ENCODE measurements at places on chromosomes 4 and X. TPM values are rescaled to one million over a fixed set of nuclear protein-coding genes. Genes with fewer than 3 reads are reported as not detected.

DNA sequence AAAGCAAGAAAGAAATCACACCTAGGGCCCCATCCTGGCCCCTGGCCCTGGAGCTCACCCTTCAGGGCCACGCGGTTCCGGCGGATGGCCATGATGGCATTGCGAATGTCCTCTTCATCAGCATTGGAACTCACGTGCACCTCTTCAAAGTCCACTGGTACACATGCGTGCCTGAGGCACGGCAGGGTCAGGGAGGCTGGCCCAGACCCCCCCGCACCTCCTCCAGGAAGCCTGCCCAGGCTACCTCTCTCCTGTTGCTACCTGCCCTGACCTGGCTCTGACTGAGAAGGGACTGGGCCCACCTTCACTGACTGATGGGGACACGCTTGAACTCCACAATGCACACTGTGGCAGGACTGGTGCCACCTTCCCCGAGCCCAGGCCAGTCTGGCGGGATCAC, 4.5 kb downstream of the IDH3G start:
- H3K27ac ChIP-seq, result no peak overlapping the region
- no peaks in the 10 kb centered on the region for H3K4me1 ChIP-seq
- no peaks in the 10 kb centered on the region for H3K27me3 ChIP-seq
- DNase-seq, result no peak
- no peak overlapping the region for H3K4me3 ChIP-seq
- H3K36me3 ChIP-seq, result no peaks in the 10 kb centered on the region

DNA sequence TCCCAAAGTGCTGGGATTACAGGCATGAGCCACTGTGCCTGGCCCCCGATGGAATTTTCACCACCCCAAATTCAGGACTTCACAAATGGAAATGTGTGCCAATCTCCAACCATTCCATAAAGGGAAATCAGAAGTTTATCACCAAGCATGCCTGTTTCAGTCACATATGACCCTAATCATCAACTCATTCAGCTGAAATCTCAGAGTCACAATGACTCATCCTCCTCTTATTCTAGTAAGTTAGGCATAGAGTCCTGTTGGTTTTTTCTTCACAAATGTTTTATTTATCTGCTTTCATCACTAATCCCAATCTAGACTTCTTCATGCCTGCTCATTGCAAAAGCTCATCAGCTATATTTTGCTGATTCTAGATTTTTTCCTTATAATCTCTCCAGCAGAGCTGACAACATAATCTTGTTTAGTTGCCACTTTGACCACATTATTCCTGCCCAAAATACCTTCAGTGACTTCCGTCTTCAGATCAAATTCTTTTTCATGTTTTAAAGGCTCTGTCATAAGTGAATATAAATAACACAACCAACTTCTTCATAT, 83.3 kb downstream of the SLC7A11 start:
- DNase-seq, result no peak
- H3K27ac ChIP-seq, result no peak overlapping the region
- no peaks in the 10 kb centered on the region for H3K4me1 ChIP-seq
- H3K36me3 ChIP-seq, result no peaks in the 10 kb centered on the region
- no peak overlapping the region for H3K4me3 ChIP-seq

GRCh38 chr4:74037076-74037955, 1.2 kb downstream of the CXCL3 start:
- H3K4me1 ChIP-seq, result no peaks in the 10 kb centered on the region
- H3K4me3 ChIP-seq, result peak overlapping the region; percentile 63
- H3K36me3 ChIP-seq, result no peaks in the 10 kb centered on the region
- no peak for DNase-seq
- H3K27me3 ChIP-seq, result no peaks in the 10 kb centered on the region

DNA sequence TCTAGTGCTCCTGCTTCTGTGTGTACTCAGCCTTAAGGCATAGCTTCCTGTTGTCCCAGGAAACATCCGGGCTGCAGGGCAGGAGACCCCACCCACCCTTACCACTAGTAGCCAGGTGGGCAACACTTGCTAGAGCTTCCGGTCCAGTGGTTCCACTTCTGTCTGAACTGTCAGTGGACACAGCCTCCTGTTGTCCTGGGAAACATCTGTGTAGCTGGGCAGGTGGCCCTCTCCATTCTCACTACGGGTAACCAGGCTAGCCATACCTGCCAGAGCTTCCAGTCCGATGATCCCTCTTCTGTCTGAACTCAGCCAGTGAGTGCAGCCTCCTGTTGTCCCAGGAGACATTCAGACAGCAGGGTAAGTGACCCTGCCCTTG, 372.2 kb downstream of the INPP4B start:
- H3K4me3 ChIP-seq, result no peak overlapping the region
- no peak for DNase-seq
- H3K27ac ChIP-seq, result no peak overlapping the region
- H3K4me1 ChIP-seq, result no peaks in the 10 kb centered on the region

DNA sequence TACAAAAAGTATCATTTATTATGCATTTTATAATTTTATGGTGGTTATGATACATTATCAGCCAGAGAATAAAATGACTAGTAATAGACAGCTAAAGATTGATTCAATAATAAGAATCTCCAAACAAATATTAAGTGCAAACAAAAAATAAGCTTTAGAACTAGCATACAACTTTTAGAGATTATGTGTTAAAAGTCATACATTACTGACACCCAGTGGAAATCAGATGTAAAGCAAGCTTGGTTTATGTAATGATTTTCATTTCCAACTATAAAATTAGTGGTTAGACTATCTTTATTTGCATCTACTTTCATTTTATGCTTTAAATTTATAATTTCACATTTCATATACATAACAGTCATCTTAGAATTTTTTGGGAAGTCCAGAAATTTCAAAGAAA, 57.7 kb downstream of the IL13RA2 start:
- no peak overlapping the region for H3K4me3 ChIP-seq
- H3K27me3 ChIP-seq, result no peaks in the 10 kb centered on the region
- H3K36me3 ChIP-seq, result no peaks in the 10 kb centered on the region
- DNase-seq, result no peak
- no peak overlapping the region for H3K27ac ChIP-seq

- H3K4me1 ChIP-seq, result no peaks in the 10 kb centered on the region
- DNase-seq, result no peak
- no peaks in the 10 kb centered on the region for H3K27me3 ChIP-seq
Measured at GRCh38 chrX:68415316-68415715, 18.0 kb downstream of the OPHN1 start.

DNA sequence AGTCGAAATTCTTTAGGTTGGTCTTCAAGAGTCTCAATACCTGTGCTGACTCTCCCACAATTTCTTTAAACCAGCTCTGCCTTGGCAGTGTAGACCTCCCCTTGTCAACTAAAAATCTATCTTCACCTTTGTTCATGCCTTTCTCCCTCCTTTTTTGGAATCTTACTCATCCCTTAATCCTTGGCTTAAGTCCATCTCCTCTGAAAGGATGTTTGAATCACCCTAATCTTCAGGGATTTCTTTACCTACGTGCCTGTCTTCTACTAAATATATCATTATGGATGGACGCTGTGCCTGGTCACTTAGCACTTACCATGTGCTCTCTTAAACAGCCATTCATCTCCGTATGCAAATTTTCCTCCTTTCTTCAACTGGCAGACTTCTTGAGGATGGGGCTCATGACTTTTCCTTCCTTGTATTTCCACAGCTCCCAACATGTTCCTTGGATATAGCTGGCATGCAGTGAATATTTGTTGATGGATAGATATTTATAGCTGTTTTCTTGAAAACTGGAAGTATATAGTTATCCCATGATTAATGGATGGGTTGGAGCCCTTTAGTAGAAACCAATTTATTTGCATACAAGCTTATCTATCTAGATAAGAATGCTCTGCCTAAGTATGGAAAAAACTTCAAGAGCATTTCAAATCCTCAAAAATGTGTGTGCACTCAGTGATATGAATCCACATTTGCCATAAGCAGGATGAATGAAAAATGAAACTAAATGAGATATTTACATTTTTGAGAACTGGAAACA, 166.6 kb downstream of the SPRY1 start:
- no peaks in the 10 kb centered on the region for H3K27me3 ChIP-seq
- H3K27ac ChIP-seq, result no peak overlapping the region
- DNase-seq, result no peak

DNA sequence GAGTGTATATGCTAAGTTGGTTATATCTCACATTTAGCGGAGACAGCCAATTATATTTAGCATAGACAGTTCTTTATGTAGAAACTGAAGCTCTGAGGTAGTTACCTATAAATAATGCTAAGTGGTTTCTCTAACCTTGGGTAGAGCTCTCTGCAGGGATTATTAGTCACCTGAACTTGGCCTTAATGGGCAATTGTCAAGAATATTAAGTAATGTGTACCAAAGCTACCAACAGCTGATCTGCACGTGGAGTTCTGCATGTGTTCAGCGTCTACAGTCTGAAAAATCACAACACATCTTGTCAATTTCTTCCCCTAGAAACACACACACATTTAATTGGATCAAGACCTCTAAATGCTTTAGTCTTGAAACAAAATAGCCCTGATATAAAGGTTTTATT, 740.6 kb upstream of the FAM241A start:
- no peak overlapping the region for H3K4me3 ChIP-seq
- H3K36me3 ChIP-seq, result no peaks in the 10 kb centered on the region
- no peak overlapping the region for H3K27ac ChIP-seq
- DNase-seq, result no peak
- no peaks in the 10 kb centered on the region for H3K4me1 ChIP-seq
- no peaks in the 10 kb centered on the region for H3K27me3 ChIP-seq

DNA sequence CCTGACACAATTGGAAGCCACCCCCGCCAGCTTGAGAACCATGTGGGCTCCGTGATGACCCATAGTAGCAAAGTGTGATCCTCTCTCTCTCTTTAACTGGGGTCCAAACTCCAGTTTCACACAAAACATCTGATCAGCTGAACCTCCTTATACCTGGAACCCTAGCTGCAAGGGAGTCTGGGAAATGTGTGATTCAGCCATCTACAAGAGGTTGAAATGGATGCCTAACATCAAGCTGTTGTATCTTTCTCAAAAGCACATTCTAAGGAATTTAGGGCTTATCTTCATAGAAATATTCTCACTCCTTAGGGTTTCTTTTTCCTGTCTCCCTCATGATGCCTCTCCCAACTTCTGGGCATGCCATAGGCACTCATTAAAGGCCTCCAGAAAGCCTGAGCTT, 126.0 kb downstream of the BCOR start:
- no peaks in the 10 kb centered on the region for H3K4me1 ChIP-seq
- H3K36me3 ChIP-seq, result no peaks in the 10 kb centered on the region
- H3K27ac ChIP-seq, result no peak overlapping the region
- H3K4me3 ChIP-seq, result no peak overlapping the region
- H3K27me3 ChIP-seq, result no peaks in the 10 kb centered on the region

DNA sequence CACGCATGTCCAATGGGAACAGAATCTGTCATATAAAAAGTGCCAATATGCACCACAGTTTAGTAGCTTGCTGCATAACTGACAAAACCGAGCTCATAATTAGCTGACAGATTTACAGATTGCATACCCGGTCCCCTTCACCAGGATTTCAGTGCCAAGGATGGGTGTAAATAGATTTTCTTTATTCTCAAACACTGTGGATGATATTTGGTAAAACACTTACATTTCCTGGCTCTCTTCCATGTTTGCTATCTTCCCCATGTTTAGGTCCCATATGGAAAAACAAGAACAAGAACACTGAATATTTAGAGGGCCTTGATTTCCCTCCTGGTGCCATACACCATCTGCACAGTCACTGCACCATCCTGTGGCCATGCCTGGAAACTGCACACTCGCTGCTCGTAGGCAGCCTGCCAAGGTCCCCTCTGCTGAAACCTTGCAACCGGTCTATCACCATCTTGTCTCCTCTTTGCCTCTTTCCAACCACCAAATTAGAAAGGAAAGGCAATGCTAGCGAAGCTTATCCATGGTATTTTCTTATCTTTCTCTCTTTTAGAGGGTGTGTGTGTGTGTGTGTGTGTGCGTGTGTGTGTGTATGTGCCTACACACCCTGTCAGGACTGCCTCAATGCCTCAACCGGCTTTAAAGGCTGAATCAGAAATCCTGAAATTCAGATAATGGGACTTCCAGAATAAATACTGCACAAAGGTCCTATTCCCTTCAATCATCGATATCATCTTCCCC, 124.2 kb upstream of the MBNL3 start:
- H3K36me3 ChIP-seq, result no peaks in the 10 kb centered on the region
- no peaks in the 10 kb centered on the region for H3K4me1 ChIP-seq
- no peak overlapping the region for H3K4me3 ChIP-seq
- peak; percentile 56 for DNase-seq
- H3K27me3 ChIP-seq, result no peaks in the 10 kb centered on the region

The TMPRSS11E gene
- not detected for total RNA-seq

The ZAR1 gene
- total RNA-seq, result not detected

The PCDH19 gene
- total RNA-seq, result 0.06 TPM

The DRP2 gene
- not detected for total RNA-seq

The KLB gene
- 54.5 TPM for total RNA-seq

The NOX1 gene
- not detected for total RNA-seq
